CD8-positive, alpha-beta T cell (primary cell): ENCODE measurements at places on chromosomes 13 and 19.
A peak's percentile ranks its signal among the peaks of the same experiment; 100 is the strongest.

GRCh38 chr13:44685641-44686040, 109.5 kb upstream of the TSC22D1 start:
- DNase-seq: no peak

GRCh38 chr13:112198396-112199010, 131.6 kb downstream of the SOX1 start:
- DNase-seq: no peak

DNA sequence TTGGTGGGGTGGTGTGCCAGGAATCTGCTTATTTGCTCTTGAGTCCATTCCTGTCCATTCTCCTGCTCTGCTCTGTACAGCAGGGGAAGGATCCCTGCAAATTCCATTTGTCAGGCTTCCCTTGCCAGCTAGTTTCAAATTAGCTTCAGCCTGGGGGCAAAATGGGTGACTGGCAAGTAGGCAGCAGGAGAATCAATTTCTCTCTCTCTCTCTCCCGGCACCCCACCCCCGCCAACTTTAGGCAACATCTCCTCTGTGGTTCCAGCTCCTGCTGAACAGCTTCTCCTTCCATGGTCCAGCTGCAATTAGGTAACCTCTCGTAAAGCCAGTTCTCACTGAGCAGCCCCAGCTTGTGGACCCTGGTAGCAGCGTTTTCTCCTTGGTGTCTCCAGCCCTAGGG, 6.7 kb upstream of the MYCBP2 start:
- no peak for DNase-seq

- peak; percentile 39 for DNase-seq
Measured at GRCh38 chr19:4576016-4576933, 16.8 kb upstream of the SEMA6B start.

DNA sequence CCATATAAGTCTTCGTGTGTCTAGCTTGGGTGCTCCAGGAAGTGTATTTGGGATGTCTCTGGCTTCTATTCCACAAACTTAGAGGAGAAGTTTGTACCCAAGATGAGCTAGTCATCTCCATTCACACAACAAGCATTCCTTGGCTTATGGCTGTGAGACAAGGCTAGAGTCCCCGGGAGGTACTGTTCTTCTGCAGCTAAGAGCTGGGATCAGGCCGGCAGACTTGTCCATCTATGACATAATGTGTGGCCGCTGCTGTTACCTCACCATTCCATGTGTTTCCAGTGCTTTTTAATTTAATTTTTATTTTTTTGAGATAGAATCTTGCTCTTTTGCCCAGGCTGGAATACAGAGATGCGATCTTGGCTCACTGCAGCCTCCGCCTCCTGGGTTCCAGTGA, 20.7 kb downstream of the GATAD2A start:
- no peak for DNase-seq

DNA sequence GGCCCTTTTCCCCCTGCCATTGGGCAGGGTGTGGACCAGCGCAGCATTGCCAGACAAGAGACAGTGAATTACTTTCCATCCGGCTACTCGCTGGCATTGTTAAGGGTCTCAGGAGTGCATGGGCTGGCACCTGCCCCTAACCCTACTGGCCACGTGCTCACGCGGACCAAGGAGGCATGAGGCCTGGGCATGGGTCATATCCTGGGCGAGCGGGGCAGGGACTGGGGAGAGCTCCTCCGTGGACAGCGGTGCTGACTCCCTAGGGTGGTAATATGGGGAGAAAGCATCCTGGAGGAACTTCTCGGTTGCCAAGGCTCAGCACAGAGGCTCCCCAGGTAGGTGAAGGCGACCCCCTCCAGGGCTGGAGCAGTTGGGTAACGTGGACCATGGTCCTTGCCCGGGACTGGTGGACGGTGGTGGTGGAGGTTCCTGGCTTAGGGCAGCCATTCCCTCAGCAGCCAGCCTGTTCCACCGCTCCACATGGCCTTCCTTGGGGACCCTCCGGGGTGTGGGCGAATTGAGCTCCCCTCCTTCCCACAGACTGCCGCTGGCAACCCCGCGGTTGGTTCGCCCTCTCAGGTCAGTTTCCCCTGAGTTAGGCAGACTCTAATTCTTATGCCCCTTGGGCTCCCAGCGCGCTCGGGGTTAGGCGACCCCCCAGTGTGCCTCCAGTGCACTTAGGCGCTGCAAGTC, 465.1 kb downstream of the SLITRK5 start:
- DNase-seq: no peak
